ENCODE measurements at places on chromosomes 5 and 9.

- no peak for DNase-seq
Measured at GRCh38 chr5:95543017-95543705, 11.6 kb downstream of the SKIC3 start.

- DNase-seq, result no peak
Measured at GRCh38 chr5:83924891-83925290, 204.2 kb upstream of the HAPLN1 start.

- no peak for DNase-seq
Measured at GRCh38 chr9:104899759-104900247, 28.2 kb downstream of the ABCA1 start.

- DNase-seq, result no peak
Measured at GRCh38 chr9:108333530-108333983, 522.2 kb downstream of the ACTL7B start.

- DNase-seq, result no peak
Measured at GRCh38 chr5:84086511-84086910, 298.2 kb downstream of the EDIL3 start.

GRCh38 chr5:165834891-165835290 is 2329.5 kb downstream of the MAT2B start:
- DNase-seq, result no peak

DNA sequence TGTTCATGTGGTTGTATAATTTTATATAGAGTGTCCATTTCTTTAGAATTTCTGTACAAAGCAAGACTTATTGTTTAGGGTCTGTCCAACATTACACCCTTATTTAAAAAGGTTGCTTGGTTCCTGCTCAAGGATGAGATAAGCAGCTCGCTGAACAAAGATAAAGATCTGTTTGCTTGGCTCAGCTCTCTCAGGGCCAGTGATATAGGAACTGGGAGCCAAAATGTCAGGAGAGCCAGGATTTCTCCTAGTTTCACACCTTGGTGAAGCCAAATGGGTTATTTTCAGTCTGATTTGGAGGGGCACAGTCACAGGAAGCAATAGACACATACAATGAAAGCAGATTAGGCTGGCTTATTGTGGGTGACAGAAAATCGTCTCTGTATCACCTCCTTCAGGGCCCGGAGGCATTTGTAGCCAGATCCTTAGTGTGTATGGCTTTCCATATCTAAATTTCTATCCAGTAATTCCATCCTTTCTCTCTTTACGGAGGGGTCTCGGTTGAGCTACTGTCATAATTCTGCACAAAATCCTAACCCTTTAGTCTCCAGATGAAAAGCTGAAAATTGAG is 396.4 kb downstream of the TMEM232 start:
- DNase-seq, result no peak

All from NCI-H2081 treated with DMSO at 0.1 percent for 48 hours (cell line).